NCI-H345 (cell line): ENCODE measurements at places on chromosomes 1 and 21.

GRCh38 chr1:71787699-71788098 lies 494.6 kb downstream of the NEGR1 start:
- no peak for DNase-seq

DNA sequence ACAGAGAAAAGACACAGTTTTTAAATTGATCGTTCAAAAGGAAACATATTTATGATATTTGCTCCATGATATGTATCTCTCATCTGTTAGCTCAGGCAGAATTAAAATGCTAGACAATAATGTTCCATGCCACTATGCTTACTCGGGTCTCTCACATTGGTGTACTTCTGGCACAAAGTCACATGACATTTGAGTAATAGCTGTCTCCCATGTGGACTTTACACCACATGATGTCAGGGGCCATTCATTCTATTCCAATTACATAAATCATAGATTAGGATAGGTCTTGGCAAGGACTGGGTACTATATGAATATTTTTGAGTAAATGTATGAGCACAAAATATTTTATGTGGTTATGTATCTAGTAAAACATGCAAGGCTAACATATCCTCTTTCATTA lies 648.4 kb downstream of the PLA2G4A start:
- DNase-seq = no peak

- no peak for DNase-seq
Observed at GRCh38 chr1:184376369-184376768, 10.5 kb upstream of the C1orf21 start.

- peak; percentile 52 for DNase-seq
Observed at GRCh38 chr1:220521778-220522177, 6.2 kb upstream of the MARK1 start.
